ENCODE measurements at places on chromosomes 4 and X. TPM values are rescaled to one million over a fixed set of nuclear protein-coding genes. Genes with fewer than 3 reads are reported as not detected.

GRCh38 chrX:115177932-115178331 lies 11.3 kb upstream of the RBMXL3 start:
- no peak overlapping the region for H3K27ac ChIP-seq
- no peak overlapping the region for H3K4me3 ChIP-seq
- DNase-seq = no peak
- no peaks in the 10 kb centered on the region for H3K4me1 ChIP-seq

DNA sequence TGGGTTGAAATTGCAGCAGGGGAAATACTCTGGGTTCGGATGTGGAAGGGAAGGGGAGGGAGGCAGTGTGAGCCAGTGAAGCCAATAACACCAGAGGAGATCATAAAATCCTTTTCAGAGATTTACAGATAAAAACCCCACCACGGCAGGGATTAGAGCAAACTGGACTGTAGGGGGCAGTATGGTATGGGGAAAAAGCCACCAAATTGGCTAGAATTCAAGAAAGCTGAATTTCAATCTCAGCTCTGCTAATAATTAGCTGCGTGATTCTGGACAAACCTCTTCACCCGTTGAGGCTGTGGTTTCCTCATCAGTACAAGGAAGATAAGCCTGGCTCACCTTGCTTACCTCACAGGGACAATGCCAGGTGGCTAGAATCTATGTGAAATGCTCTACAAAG lies 108.1 kb downstream of the ATG4A start:
- H3K27me3 ChIP-seq = no peaks in the 10 kb centered on the region
- peak; percentile 25 for DNase-seq
- no peak overlapping the region for H3K27ac ChIP-seq

- H3K4me3 ChIP-seq = peak overlapping the region; percentile 65
- no peaks in the 10 kb centered on the region for H3K27me3 ChIP-seq
- H3K36me3 ChIP-seq = no peaks in the 10 kb centered on the region
- peaks cover 2% of the 10 kb centered on the region for H3K4me1 ChIP-seq
- DNase-seq = no peak
- no peak overlapping the region for H3K27ac ChIP-seq
Measured at GRCh38 chrX:134172588-134173259, 64.3 kb upstream of the CCDC160 start.

- H3K4me1 ChIP-seq = no peaks in the 10 kb centered on the region
- no peak overlapping the region for H3K4me3 ChIP-seq
- DNase-seq = no peak
Measured at GRCh38 chrX:103066606-103067005, 2.6 kb upstream of the BEX1 start.

DNA sequence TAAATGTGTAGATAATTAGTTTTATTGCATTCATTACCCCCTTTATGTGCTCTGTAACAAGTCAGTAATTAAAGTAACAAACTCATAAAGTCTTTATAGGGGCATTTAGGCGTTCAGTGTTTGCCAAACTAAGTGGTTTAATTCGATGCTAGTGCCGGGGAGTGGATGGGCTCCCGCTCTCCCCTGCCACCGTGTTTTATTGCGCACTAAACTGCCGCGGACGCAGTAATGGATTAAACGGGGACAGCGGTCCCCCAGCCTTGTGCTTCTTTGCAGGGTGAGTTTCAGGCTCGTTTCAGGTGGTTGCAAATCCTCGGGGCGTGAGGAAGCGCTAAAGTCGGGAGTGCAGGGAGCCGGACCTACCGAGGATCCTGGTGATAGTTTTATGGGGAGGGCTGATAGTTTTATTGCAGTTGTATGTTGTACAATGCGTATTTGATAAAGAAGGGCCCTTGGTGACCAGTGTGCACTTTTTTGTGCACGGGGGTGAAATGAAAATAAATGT lies 1.6 kb upstream of the PHOX2B start:
- H3K36me3 ChIP-seq = no peaks in the 10 kb centered on the region
- peaks cover 50% of the 10 kb centered on the region for H3K27me3 ChIP-seq
- no peak overlapping the region for H3K4me3 ChIP-seq
- H3K27ac ChIP-seq = no peak overlapping the region
- DNase-seq = no peak

DNA sequence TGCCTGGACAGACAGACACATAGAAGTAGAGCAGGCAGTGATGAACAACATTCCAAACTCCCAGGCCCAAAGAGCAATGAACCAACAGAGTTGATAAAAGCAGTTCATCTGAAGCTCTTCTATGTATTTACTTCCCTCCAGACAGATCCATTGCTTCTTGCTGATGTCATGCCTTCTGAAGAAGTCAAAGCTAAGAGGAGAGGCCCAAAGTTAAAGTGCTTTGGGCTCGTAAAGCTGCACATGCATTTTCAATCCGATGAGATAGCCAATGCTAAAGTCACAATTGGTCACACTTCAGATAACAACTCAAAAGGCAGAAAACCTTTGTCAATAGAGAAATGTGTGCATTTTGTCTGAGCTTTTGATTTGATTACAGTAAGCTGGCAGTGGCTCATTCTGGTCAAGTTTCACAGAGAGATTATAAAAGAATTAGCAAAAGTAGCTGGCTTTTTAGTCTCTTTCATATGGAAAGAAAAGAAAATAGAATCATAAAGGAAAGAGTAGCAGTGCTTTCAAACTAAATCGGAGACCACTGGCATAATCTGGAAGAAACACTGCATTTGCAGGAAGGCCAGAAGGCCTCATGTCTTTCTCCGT lies 82.0 kb downstream of the GPC4 start:
- no peak overlapping the region for H3K27ac ChIP-seq
- no peak for DNase-seq
- no peaks in the 10 kb centered on the region for H3K4me1 ChIP-seq
- no peak overlapping the region for H3K4me3 ChIP-seq
- no peaks in the 10 kb centered on the region for H3K36me3 ChIP-seq

HS3ST1 gene
- total RNA-seq = 3.4 TPM

UCP1 gene
- total RNA-seq = not detected

FRMD7 gene
- not detected for total RNA-seq

DNA sequence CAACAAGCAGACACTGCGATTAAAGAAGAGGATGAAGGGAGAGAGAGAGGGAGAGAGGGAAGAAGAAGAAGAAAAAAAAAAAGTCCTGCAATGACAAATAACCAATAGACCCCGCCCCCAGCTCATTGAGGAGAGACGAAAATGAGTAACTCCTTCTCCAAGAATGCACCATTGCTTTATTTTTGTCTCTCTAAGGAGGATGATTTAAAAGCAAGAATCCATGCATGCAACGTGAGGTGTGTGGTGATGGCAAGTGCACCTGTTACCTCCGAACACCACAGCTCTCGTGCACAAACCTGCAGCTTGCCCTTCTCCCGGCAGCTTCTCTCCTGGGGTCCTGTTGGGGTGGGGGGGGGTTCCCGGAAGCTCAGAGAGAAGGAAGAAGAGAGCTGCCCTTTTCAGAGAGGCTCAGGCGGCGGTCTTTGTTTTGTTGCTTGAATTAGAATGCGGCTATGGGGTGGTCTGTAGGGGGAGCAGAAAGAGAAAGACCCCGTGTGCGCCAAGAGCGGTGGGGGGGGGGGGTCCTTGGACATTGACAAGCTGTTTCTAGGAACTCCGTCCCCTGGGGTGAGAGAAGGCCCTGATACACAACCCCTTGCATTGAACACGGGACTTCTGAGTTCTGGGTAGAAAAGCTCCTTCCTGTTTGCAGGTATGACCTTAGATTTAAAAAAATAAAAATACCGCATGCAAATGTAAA lies 100.7 kb downstream of the CRLF2 start:
- no peak overlapping the region for H3K27ac ChIP-seq
- no peaks in the 10 kb centered on the region for H3K36me3 ChIP-seq
- DNase-seq = no peak
- peaks cover 4% of the 10 kb centered on the region for H3K27me3 ChIP-seq
- H3K4me3 ChIP-seq = no peak overlapping the region
- no peaks in the 10 kb centered on the region for H3K4me1 ChIP-seq

GRCh38 chr4:136461533-136461932 lies 1070.8 kb downstream of the PCDH18 start:
- H3K4me1 ChIP-seq = no peaks in the 10 kb centered on the region
- no peak for DNase-seq
- H3K36me3 ChIP-seq = no peaks in the 10 kb centered on the region

DNA sequence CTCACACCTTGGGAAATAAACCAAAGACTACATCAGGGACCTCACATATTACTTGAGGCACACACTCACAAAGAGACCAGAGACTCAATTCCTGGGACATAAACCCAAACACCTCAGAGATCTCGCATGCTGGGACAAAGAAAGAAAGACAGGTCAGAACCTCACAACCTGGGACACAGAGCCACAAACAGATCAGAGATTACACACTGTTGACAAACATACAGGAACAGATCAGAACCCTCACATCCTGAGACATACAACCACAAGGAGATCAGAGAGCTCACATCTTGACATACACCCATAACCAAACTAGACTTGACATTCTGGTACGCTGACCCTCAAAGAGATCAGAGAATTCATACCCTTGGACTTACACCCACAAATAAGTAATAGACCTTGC lies 17.3 kb downstream of the SUV39H1 start:
- no peaks in the 10 kb centered on the region for H3K4me1 ChIP-seq
- H3K27me3 ChIP-seq = no peaks in the 10 kb centered on the region
- DNase-seq = no peak
- H3K4me3 ChIP-seq = no peak overlapping the region
- H3K36me3 ChIP-seq = no peaks in the 10 kb centered on the region

Data from upper lobe of left lung (tissue), 6 donors.